ENCODE measurements at places on chromosomes 1 and 21.

- no peak for DNase-seq
These were observed 69.8 kb upstream of the RUNX3 start for GRCh38 chr1:24999906-25000305.

GRCh38 chr1:38791892-38792291 lies 67.7 kb downstream of the RRAGC start:
- no peak for DNase-seq

- peak; percentile 31 for DNase-seq
These were observed 227.7 kb upstream of the SAMSN1 start for GRCh38 chr21:14773777-14774345.

- peak; percentile 41 for DNase-seq
These were observed 16.5 kb upstream of the LCE2D start for GRCh38 chr1:152646656-152647055.

DNA sequence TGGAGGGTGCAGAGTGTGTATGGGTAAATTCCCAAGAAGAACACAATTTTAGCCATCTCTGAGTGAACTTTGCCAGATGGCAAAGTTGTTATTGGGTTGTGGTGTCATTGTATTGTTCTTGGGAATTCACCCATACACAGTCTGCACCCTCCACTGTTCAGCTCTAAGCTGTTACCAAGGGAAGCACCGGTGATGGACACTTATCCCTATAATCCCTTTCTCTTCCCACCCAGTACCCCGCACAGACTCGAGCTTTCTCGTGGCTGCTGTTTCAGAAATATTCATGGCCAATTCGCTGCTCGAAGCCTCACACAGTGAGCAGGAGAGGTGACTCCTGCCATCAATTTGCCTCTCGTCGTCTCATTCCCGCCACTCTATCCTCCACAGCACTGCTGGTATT lies 95.7 kb upstream of the PALMD start:
- no peak for DNase-seq

- DNase-seq, result no peak
These were observed 782.4 kb upstream of the BRINP3 start for GRCh38 chr1:191260056-191260455.

- DNase-seq, result no peak
These were observed 7.6 kb downstream of the SIPA1L2 start for GRCh38 chr1:232622378-232622777.

DNA sequence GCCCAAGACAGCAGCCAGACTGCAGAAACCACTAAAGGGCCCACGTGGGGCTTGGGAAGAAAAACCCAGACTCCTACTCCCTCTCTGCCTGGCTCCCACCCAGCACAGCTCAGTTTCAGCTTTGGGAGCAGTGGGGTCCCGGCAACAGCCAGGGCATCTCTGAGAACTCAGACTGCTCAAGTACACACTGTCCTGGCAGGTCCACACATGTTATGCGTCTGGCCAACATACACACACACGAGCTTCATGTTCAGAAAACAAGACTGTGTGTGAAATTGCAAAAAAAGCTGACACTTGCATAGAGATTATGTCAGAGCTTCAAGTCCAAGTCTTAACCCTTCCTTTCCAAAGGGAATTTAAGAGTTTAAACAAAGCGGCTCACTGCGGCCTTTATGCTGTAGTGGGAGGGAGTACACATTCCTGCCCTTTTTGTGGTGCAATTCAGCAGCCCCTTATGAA lies 136.6 kb upstream of the CD34 start:
- DNase-seq, result no peak

GRCh38 chr1:90989990-90990389 lies 31.8 kb downstream of the ZNF644 start:
- no peak for DNase-seq

DNA sequence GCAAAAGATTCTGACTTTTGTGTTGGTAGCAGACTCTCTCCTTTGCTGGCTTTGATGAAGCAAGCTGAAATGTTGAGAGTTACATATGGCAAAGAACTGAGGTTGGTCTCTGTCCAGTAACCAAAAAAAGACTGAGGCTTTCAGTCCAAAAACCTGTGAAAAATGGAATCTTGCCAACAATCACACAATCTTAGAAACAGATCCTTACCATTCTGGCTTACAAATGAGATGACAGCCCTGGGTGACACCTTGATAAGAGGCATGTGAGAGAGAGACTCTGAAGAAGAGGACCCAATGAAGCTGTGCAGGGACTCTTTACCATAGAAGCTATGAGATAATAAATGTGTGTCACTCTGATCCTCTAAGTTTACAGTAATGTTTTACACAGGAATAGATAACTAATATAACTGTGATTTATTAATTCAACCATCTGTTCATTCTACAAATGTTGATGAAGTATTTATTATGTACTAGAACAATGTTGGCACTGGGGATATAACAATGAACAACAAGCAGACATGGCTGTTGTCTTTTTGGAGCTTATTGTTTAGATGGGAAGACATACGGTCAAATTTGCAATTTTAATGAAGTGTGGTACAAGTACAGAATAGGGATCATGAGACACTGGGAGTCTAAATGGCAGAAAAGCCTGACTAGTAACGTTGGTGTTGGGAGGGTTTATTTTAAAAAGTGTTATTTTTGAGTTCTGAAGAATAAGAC lies 251.0 kb downstream of the OLFM3 start:
- no peak for DNase-seq

GRCh38 chr21:28240586-28240985 lies 752.1 kb downstream of the LTN1 start:
- peak; percentile 42 for DNase-seq

DNA sequence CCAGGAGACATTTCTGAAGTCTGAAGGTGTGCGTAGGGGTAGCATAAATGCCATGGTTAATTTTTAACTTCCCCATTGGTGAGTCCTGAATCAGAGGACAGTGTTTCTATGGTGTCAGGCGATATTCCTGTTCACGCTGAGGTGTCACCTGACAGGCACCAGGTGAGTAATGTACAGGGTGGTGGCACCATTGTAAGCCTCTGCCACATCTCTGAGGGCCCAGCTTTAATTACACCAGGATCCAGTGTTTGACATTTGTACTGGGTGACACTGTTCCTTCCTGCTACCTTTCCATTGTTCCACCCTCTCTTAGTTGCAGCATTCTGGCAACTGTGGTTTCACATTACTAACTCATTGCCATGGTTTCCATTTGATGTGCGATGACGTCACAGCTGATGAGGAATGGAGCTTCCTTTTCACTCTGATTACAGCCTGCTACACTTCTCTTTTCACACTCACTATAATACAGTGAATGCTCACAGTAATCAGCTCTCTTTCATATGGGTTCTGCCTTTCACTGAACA lies 40.6 kb upstream of the MARK1 start:
- DNase-seq, result peak; percentile 49

GRCh38 chr1:38128926-38129453 lies 82.4 kb upstream of the POU3F1 start:
- DNase-seq, result no peak

DNA sequence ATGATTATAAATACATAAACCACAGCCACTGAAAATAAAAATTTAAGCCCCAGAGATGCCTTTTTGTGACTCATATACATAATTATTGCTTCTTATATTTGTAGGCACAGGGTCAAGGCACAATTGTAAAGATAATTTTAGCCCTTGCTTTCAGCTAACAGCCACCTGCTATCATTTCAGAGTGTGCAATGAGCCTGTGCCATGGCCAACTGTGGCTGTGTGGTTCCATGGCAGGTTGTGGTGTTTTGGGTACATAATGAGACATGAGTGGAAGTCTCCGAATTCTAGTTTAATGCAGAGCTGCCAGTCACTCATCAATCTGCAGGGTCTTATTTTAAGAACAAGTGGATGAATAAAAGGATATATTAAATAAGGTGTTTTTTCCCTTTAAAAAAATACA lies 346.9 kb upstream of the SNX7 start:
- DNase-seq, result no peak

DNA sequence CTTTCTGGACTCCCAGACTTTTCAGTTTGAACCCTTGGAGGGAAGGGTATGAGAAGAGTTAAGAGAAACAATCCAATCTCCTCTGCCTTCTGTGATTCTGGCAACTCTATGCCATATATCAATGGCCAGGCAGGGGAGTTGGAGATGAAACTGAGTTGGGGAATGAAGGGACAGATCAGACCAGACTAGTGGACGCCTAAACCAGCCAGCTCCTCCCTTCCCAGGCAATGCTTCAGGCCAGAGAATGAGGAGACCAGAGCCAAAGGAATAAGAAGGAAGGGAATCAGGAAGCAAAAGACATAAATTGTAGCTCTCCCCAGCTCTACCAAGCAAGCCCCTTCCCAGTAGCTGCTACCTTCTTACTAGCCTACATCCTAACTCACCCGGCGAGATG lies 22.7 kb downstream of the PLEKHA6 start:
- DNase-seq, result no peak

DNA sequence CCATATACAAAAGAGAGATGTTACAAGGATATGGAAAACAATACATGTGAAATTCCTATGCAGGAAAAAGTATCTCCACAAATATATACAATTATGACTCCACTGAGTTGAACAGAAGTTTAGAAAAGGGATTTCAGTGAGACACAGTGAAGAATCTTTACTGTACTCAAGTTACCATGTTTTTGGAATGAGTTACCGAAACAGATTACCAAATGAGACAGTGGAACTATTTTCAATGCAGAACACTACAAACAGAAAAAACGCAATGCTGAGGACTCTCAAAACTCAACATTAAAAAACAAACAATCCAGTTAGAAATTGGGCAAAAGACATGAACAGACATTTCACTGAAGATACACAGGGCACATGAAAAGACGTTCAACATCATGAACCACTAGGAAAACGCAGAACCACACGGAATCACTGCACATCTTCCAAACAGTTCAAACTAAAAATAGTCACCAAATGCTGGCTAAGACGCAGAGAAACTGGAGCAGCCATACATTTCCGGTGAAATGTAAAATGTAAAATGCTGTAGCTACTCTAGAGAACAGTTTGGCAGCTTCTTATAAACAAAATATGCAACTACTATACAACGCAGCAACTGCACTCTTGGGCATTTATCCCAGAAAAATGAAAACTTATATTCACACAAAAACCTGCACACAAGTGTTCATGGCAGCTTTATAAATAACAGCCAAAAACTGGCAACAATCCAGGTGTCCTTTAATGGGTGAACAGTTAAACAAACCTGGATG lies 118.7 kb downstream of the UBR4 start:
- no peak for DNase-seq

DNA sequence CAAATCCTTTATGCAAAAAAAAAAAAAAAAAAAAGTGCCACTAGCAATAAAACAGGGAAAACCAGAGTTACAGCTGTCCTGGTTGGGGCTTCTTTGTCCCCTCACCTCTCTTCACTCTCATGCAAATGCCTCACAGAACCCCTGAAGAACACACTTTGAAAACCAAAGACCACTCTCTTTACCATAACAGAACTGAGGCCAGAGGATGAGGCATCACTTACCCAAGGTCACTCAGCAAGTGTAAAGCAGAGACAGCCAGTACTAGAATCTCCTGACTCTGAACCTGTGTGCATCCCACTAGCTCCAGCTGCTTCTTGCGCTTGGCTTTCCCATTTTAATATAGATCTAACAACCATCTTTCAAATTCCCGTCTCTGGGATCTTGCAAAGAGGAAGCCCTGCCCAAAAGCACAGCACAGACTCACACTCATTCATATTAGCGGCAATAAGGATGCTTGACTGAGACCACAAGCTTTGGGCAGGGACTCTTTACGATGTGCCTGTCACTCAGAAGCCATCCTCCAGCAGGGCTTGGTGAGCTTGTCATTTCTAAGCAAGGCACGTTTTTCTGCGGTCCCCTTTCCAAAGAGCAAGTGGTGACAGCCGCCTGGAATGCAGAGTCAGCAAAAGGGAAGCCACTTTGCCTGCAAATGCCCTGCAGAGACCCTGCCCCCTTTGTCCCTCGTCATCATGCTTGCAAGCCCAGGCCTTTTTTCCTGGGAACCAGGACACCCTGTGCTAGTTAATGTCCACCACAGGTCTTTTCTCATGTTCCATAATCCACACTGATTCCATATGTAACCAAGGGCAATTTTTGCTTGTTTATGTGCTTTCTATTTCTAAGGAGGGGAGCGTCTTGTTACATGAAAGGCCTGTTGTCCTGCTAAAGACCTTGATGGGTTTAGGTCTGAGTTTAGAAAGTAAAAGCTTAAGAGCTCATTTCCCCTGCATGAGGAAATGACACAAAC lies 76.5 kb upstream of the NFIA start:
- no peak for DNase-seq

DNA sequence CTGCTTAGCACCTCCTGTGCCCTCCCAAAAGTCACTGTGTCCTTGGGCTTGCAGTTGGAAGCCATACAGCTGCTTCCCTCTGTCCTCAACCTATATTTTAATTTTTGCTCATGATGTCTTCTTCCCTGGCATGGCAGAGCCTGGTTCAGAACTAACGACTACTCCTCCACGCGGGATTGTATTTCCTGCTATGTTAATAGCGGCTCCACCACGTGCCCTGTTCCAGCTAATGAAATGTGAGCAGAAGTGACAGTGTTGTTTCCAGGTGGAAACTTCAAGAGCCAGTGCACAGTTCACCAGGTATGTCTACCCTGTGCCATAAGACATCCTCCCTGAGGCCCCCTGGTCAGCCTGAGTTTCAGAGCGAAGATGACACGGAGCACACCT lies 52.1 kb downstream of the DHRS3 start:
- no peak for DNase-seq

GRCh38 chr1:51691920-51692319 lies 75.0 kb downstream of the OSBPL9 start:
- no peak for DNase-seq

DNA sequence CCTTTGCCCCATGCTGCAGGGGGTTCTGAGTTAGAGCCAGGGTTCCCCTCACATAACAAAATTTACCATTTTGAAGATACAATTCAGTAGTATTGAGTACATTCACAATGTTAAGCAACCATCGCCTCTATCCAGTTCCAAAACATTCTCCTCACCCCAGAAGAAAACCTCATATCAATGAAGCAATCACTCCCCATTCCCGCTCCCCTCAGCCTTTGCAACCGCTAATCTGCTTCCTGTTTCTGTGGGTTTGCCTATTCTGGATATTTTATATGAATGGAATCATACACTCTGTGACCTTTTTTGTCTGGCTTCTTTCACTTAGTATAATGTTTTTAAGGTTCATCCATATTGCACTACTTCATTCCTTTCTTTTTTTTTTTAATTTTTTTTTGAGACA lies 32.9 kb downstream of the SERINC2 start:
- DNase-seq, result no peak

DNA sequence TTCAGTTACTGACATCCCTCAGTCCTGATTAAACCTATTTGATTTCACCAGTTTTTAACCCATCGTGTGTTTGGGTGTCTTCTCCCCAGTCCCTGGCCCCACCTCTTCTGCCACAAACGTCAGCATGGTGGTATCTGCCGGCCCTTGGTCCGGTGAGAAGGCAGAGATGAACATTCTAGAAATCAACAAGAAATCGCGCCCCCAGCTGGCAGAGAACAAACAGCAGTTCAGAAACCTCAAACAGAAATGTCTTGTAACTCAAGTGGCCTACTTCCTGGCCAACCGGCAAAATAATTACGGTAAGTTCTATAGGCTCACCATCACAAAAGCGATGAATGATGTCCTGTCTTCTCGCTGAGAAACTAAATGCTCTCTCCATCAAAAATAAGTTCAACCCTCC lies 28.7 kb downstream of the NBPF3 start:
- DNase-seq, result peak; percentile 50
